Activated CD8-positive, alpha-beta T cell treated with anti-CD3 and anti-CD28 coated beads, Interleukin-2, amount 10 ng/mL, durations not matched to agents 7 days and 5 days (primary cell): ENCODE measurements at places on chromosomes 6 and 20.

DNA sequence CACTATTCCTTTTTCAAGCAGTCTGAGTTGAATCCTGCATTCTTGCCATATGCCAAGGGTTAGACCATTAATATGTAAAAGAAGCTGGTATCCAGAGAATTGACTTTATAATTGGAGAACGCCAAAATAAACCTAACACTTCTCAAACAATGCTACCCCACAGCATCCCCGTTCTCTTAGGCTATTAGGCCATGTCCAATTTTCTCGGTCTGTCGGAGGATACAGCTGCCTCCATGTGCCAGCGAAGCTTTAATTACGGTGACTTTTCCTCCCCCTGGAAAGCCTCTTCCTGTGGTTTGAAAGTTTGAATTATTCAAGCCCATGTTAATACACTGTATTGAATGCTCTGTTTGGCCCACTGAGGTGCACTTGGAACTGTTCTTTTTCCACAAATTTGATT, 60.5 kb downstream of the HS3ST5 start:
- no peak for DNase-seq

DNA sequence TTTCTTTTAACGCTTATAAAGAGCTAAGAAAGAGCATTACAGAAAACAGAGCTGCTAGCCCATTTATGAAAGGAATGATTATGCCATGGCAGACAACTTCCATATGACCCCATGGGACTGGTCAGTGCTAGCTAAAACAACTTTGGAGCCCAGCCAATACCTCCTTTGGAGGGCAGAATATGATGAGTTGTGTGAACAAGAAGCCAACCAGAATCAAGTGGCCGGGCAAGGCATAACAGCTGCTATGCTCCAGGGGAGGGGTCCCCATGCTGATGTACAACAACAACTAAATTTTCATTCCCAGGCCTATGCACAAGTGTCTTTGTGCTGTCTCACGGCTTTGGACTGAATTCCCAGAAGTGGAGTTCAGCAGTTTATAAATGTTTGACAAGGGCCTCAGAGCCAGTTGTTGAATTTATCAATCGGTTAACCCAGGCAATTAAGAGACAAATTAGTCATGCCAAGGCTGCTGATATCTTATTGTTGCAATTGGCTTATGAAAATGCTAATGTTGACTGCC, 65.0 kb upstream of the ASCC3 start:
- DNase-seq: no peak

GRCh38 chr6:89611666-89612065, 26.9 kb downstream of the LYRM2 start:
- peak; percentile 34 for DNase-seq

DNA sequence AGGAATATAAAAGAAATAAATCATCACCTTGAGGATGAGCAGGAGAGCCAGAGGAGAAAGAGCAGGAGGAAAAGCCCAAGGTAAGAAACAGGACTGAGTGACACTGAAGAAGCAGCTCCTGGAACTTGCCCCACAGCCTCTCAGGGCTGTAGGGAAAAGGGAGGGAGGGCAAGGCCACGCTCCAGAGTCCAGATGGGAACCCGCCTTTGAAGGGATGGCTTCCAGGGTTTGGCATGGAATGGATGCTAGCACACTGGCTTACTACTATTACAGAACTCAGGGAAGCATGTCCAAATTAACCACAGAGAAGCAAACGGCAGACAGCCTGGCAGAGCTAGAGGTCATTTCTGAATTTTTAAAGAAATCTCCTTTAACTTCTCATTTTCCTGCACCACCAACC, 26.8 kb downstream of the RALGAPA2 start:
- no peak for DNase-seq

DNA sequence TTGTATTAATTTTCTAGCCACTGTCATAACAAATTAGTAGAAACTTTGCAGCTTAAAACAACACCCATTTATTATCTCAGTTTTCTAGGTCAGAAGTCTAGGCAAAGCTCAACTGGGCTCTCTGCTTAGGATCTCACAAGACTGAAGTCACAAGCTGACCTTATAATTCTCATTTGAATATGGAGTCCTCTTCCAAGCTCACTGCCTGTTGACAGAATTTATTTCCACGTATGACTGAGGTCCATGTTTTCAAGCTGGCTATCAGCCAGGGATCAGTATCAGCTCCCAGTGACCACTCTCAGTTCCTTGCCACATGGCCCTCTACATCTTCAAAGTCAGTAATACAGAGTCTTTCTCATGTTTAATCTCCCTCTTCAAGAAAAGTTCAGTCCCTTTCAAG, 11.7 kb upstream of the HLA-DQB2 start:
- no peak for DNase-seq

GRCh38 chr6:100166956-100167355, 172.9 kb upstream of the MCHR2 start:
- no peak for DNase-seq

DNA sequence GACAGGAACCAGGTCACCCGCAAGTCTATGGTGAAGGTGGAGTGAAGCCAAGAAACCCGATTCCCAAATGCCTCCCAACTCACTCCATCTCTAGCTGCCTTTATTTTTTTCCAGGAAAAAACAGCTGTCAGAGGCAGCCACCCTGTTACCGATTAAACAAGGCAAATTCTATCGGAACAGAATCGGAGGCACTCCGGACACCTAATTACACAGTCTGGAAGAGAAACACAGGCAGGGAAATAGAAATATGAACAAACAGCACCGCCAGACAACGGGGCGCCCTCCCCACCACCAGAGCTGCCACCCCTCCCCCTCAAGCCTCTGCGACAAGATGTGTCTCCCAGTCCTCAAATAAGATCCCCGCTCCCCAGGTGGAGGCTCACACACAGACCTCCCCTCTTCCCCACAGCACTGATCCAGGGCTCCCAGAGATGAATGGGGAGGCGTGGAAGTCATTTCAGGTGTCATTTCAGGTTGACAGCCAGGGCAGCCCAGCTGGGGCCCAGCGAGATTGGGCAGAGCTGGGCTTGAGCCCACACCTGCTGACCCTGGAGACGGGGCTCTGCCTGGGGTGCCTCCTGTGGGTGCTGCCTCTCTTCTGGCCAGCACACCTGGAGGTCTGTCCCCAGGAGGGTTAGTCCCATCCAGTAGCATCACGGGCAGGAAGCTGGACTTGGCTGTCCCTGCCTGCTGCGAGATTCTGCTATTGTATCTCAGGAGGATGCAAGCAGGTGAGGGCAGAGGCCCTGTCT, 19.8 kb upstream of the VSTM2L start:
- DNase-seq: no peak

GRCh38 chr6:56840467-56841380, 114.2 kb upstream of the BEND6 start:
- no peak for DNase-seq

- DNase-seq: peak; percentile 25
Measured at GRCh38 chr6:121436960-121437850, 1.8 kb downstream of the GJA1 start.

DNA sequence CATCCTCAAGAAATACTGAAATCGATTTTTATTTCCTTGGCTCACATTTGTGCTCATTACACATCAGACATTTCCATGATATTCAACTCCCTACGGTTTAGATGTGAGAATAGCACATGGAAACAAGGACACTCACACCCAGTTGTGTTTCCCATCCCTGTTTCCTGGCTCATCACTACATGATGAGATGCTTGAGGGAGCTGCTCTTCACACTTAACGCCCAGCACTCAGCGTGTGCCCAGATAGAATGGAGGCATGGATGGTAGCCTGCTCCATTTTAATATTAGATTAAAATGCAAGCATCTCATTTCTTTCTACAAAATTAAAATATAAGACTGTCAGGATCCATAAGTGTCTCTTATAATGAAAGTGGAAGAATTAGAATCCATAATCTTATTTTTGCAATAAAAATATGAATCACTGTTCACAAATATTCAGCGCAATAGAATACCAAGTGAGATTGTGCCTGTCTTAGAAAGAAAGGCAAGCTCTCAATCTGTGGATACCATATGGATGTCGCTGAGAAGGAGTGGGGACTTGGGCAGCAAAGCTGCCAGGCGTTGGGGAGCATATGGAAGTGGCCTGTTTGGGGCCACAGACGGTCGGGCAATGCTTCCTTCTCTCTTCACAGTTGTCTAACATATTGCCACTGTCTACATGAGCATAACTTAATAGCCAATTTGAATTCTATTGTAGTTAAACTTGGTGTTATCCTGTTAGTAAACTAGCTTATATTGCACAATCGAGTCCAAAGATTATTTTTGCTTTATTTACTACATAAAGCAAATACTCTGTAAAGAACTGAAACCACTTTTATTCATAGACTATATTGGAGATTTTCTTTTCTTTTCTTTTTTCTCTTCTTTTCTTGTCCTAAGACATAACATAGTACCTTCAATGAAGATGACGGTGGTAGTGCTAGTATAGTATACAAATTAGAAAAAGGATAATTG, 206.8 kb upstream of the QKI start:
- DNase-seq: no peak

DNA sequence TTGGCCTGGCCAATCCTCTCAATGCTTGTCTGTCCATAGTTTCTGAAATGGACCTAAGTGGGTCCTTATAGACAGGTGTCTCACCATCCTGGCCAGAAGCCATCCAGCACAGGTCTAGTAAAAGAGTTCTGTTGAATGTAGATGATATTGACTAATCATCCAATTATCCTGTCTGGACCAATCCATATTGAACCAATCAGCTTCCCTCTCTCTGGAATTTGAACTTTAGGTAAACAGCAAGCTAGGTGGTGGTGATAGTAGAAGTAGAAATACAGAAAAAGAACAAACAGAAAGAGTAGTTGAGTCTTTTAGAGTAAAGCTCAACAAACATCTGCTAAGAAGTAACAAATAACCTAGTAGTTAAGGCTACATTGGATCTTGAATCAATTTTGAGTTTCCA, 9.5 kb upstream of the PNRC1 start:
- DNase-seq: no peak

GRCh38 chr6:31700740-31701401, 2.3 kb downstream of the ABHD16A start:
- no peak for DNase-seq

DNA sequence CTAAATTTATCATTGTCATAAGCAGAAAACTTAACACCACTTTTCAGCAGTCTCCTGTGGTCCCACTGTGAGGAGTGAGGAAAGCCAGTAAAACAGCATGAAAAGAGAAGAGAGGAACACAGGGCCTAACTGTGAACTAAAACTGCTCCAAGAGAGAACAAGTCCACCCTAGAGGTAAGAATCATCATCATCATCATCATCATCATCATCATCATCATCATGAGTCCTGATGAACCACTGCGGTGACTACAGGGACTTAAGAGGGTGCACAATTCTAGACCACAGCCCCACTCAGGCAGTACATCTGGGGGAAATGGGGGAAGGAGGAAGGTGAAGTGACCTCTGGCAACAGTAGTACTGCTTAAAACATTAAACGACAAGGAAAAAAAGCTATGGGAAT, 13.6 kb downstream of the ZNF337 start:
- DNase-seq: no peak

- peak; percentile 68 for DNase-seq
Measured at GRCh38 chr20:5448449-5449118, 131.8 kb upstream of the PROKR2 start.

GRCh38 chr6:71482742-71483141, 194.1 kb downstream of the OGFRL1 start:
- no peak for DNase-seq

- DNase-seq: no peak
Measured at GRCh38 chr6:166489301-166490155, 97.0 kb downstream of the RAMACL start.

- no peak for DNase-seq
Measured at GRCh38 chr20:38747495-38748096, 664 bp upstream of the ACTR5 start.

GRCh38 chr6:106539936-106540335, 89.4 kb downstream of the RTN4IP1 start:
- DNase-seq: no peak

DNA sequence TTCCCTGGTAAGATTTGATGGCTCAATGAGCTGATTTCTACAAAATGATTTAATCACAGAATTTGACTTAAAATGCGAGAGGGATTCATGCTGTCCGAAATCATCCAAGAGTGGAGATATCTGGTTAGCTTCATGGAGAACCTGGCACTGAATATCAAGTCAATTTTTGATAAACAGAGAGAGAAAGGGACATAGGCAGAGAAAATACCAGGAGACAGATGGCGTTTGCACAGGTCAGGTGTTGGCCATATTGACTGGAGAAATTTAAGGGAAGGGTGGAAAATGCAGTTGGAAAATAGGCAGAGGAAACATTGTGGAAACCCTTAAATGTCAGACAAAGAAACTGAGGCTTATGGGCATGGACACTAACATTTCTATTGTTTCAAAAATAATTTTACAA, 47.0 kb downstream of the BCAS1 start:
- DNase-seq: no peak

DNA sequence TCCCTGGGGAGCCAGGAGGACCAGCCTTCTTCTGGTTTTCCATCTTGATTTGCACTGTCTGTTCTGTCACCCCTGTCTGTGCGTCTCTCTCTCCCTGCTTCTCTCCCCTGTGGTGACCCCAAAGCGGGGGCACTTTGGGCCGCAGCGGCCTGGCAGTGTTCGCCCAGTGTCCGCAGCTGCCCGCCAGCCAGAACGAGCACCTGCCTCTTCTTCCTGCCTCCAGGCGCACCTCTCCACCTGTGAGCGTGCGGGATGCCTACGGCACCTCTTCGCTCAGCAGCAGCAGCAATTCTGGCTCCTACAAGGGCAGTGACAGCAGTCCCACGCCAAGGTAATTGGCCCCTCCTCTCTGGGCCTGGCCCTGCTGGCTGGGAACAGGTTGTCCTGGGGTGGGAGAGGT, 30.8 kb downstream of the SNPH start:
- no peak for DNase-seq

DNA sequence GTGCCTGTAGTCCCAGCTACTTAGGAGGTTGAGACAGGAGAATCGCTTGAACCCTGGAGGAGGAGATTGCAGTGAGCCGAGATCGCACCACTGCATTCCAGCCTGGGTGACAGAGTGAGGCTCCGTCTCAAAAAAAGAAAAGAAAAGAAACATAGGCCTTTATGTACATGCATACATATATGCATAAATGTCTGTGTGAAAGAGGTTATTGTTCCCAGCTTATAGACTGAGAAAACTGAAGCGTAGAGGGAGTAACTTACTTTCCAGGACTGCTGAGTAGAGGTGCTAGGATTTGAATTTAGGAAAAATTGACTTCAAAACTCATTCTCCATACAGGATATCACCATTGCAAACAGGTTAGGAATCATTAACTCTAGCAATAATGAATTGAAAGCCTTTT, 32.0 kb downstream of the CTNNBL1 start:
- DNase-seq: no peak

- no peak for DNase-seq
Measured at GRCh38 chr20:31670371-31671228, 32.9 kb downstream of the COX4I2 start.

GRCh38 chr6:149750136-149750609, 632 bp downstream of the PCMT1 start:
- peak; percentile 79 for DNase-seq

- no peak for DNase-seq
Measured at GRCh38 chr6:13397359-13398068, 69.2 kb upstream of the TBC1D7 start.

GRCh38 chr20:46758929-46759669, 49.6 kb downstream of the SLC2A10 start:
- no peak for DNase-seq

- no peak for DNase-seq
Measured at GRCh38 chr6:137271245-137272183, 52.3 kb upstream of the IFNGR1 start.

GRCh38 chr6:129936329-129937165, 75.4 kb upstream of the TMEM244 start:
- peak; percentile 55 for DNase-seq
